Esophagus squamous epithelium (tissue), 5 donors: ENCODE measurements at places on chromosomes 11 and 22. TPM values are rescaled to one million over a fixed set of nuclear protein-coding genes. Genes with fewer than 3 reads are reported as not detected.

Gene FIBIN
- 1.7 TPM for total RNA-seq

Gene YPEL4
- total RNA-seq, result not detected

Gene DTX4
- 5.5 TPM for total RNA-seq

Gene KRTAP5-1
- total RNA-seq, result not detected

Gene IRAG1
- 48.4 TPM for total RNA-seq

Gene OR8D1
- total RNA-seq, result not detected

Gene OR10S1
- not detected for total RNA-seq

Gene MRGPRX4
- not detected for total RNA-seq

Gene PKDREJ
- not detected for total RNA-seq

Gene CBLIF
- total RNA-seq, result not detected

Gene ADAMTS8
- total RNA-seq, result 8.8 TPM

Gene RIMBP3C
- total RNA-seq, result not detected

Gene FAM181B
- total RNA-seq, result 0.57 TPM

Gene IL17REL
- total RNA-seq, result not detected
